ENCODE measurements at places on chromosomes 6 and 20.
A peak's percentile ranks its signal among the peaks of the same experiment; 100 is the strongest.

DNA sequence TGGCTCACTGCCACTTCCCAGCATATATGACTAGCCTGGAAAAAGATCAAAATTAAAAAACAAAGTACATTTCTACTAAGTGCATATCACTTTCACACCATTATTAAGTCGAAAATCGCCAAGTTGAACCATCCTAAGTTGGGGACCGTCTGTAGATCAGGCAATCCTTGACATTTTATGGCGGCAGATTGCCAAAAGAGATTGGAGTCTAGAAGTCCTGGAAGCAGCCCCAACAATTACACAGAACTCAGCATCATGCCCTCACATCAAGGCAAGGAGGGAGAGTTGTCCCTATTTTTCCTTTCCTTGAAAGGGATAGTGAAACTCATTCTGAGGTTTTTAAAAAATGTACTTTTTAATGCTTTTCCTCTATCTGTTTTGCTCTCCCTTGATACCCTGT lies 30.7 kb downstream of the SLC22A3 start:
- no peak for DNase-seq

DNA sequence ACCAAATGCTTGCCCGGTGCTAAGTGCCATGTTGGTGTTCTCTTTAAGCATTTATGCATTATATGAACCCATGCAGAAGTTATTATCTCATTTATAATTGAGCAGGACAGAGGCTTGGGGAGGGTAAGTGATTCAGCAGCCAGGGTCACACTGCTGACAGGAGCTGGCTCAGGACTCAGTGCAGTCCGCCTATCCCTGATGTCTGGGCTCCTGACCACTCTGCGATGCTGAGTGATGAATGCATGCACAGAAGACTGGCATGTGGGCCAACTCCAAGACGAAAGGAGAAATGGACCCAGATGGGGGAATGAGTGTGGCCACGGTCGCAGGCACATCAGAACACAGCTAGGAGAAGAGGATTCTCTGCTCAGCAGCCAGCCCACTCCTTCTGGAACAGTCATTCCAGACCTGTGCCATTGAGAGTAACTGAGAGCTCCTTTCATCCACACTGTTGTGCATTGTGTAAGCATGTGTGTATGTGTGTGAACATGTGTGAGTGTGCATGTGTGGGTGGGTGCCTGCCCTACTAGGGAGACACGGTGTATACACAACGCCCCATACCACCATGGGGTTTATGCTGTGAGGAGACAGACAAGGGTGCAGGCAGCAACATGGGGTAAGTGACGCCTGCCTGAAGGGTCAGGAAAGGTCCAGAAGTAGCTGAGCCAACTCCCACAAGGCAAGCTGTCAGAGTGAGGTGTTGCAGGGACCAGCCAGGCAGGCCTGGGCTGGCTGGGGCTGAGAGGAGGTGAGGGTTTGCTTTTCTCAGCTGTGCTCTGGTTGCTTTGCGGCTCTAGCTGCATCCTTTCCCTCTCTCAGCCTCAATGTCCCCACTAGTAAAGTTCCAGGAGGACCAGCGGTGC lies 97.8 kb upstream of the PMEPA1 start:
- no peak for DNase-seq

DNA sequence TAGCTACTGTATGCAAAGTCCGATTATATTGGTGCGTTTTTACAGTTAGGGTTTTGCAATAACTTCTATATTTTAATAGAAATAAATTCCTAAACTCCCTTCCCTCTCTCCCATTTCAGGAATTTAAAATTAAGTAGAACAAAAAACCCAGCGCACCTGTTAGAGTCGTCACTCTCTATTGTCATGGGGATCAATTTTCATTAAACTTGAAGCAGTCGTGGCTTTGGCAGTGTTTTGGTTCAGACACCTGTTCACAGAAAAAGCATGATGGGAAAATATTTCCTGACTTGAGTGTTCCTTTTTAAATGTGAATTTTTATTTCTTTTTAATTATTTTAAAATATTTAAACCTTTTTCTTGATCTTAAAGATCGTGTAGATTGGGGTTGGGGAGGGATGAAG lies 13.7 kb upstream of the PLCG1 start:
- no peak for DNase-seq

GRCh38 chr6:38350942-38351341 lies 288.8 kb downstream of the BTBD9 start:
- no peak for DNase-seq

- no peak for DNase-seq
Measured at GRCh38 chr6:3235486-3235885, 8.0 kb upstream of the TUBB2B start.

DNA sequence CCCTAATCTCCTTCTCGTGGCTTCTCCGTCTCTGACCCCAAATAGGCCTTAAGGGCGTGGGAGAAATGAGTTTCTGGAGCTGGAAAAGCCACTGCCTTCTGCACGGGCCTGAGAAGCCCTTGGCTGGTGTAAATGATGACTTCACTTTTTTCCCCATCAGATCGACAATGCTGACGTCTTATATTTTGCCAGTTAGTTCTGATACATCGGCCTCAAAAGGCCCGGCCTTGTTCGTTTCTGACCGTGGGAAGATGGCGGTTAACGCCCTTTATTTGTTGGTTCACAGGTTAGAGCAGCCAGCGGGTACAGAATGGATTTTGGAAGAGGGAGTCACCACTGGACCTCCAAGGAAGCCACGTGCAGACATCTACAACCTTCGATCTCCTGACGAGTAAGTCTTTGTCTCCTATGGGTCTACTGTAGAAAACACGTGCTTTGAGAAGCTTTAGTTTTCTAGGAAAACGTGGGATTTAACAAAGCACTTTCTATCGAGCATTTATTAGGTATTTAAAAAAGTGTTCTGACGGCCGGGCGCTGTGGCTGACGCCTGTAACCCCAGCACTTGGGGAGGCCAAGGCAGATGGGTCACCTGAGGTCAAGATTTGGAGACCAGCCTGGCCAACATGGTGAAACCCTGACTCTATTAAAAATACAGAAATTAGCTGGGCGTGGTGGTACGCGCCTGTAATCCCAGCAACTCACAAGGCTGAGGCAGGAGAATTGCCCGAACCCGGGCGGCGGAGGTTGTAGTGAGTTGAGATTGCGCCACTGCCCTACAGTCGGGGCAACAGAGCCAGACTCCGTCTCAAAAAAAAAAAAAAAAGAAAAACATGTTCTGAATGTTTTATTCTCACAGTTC lies 1.2 kb upstream of the ZNFX1 start:
- DNase-seq: peak; percentile 24

GRCh38 chr20:47885909-47886453 lies 100.7 kb upstream of the SULF2 start:
- no peak for DNase-seq

DNA sequence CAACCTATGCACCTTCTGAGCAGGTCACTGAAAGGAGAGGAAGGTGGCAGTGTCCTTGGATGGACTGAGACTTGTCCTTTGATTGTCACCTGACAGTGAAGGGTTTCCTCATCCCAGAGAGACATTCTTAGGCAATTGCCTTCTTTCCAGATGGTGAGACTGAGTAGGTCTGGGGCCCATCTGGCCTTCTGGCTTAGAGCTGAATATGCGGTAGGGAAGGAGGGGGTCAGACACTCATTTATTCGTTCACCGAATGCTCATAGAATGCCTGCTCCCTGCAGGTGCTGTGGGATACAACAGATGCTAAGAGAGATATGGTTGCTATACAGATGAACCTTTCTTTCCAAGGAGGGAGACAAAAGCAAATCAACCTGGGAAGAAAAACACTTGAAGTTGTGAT lies 76.8 kb downstream of the BMP6 start:
- no peak for DNase-seq

- DNase-seq: no peak
Measured at GRCh38 chr20:51463560-51463959, 79.0 kb downstream of the NFATC2 start.

GRCh38 chr6:30826961-30827342 lies 57.4 kb upstream of the DDR1 start:
- no peak for DNase-seq

DNA sequence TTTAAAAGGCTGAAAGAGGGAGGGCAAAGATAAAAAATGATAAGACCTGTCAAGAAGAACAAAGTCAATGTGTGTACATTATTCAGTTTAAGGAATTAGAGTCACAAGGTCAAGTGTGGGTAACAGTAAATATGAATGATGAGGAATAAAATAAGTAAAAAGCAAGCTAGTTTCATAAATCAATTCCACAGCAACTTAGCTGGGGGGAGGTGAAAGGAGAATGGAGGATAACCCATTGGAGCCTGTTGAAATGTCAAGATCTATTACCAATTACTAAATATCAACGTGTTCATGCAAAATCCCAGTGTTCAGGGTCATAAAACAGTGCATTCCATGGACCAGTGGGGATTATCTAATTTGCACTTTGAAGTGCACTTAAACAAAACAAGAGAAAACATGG lies 242.9 kb downstream of the TBX18 start:
- no peak for DNase-seq

DNA sequence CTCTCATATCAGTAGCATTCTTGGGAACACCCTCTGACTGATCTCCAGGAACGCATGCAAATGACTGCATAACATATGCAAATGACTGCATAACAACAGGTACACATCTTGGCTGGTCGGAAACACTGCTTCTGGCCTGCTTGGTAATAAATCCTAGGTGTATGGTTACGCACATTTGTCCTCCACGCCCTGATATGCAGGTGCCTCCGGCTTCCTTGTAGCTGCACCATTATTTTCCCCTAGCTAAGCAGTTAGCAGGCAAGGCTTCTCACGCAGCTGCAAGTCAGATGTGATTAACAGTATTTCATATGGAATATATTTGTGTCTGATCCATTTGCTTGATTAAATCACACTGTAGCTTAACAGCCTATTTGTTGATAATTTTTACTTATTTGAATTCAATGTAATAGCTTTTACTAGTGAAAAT lies 5.9 kb downstream of the RPS6KA2 start:
- no peak for DNase-seq

- no peak for DNase-seq
Measured at GRCh38 chr20:21708738-21709534, 3.5 kb downstream of the PAX1 start.
